ENCODE measurements at places on chromosomes 5 and 9.

DNA sequence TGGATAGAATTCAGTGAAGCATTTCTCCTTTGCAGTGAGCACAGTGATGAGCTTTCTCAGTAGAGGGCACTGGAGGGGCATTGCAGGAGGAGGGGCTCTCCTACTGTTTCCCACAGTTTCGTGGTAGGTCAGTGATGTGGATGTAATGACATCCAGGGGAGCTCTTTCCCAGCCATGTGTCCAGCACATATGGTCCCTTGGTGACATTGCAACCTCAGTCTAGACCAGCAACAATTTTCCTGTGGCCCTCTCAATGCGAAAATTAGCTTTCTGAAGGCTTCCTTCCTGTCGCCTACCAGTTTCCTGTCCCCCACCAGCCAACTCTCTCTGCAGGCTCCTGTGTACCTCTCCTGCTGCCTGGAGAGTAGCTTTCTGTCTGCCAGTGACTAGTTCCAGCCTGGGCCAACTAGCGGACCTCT lies 6.9 kb upstream of the PDCL start:
- DNase-seq, result no peak

GRCh38 chr9:93633492-93634221 lies 57.3 kb downstream of the PHF2 start:
- peak; percentile 56 for DNase-seq

GRCh38 chr9:114200721-114201300 lies 45.5 kb downstream of the COL27A1 start:
- DNase-seq, result no peak

- DNase-seq, result no peak
Observed at GRCh38 chr5:176675676-176676360, 28.5 kb downstream of the TSPAN17 start.

GRCh38 chr5:69502767-69503488 lies 10.3 kb downstream of the OCLN start:
- no peak for DNase-seq

- DNase-seq, result no peak
Observed at GRCh38 chr5:73139485-73139884, 19.1 kb downstream of the TMEM171 start.

GRCh38 chr9:26319859-26320258 lies 572.7 kb downstream of the CAAP1 start:
- DNase-seq, result no peak

- DNase-seq, result no peak
Observed at GRCh38 chr9:121738411-121738810, 87.0 kb downstream of the DAB2IP start.

DNA sequence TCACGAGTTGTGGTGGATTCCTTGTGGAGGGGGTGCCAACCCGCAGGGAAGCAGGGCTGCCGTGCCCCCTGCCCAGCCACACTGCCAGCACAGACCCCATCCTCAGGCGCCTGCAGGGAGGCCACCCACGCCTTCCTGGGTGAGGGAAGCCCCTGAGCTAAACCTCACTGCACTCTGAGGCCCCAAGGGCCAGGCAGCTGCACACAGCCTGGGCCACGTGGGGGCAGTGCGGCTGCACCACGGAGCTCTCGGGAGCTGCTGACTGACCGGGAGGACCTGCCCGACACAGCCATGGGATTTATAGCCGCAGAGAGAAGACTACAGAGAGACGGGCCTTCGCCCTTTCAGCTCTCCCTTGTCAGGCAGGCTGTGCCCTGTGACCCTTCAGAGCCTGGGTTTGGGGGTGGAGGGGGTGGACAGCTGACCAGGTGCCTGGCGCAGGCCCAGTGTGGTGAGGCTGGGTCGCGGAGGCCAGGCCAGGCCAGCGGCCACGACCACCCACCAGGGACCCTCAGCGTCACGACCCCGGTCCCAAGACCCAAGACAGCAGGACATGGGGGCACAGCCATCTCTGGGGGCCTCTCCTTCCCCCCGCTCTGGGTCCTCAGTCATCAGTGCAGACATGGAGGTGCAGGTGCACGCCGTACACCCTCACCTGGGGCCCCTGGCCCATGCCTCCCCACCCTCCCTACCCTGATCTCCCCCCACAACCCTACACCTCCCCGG lies 4.3 kb upstream of the AHRR start:
- peak; percentile 86 for DNase-seq

GRCh38 chr9:127549751-127550150 lies 62.3 kb upstream of the STXBP1 start:
- DNase-seq, result no peak

- no peak for DNase-seq
Observed at GRCh38 chr5:2320611-2321010, 430.9 kb downstream of the IRX2 start.

- no peak for DNase-seq
Observed at GRCh38 chr5:148484651-148485050, 100.9 kb downstream of the FBXO38 start.

DNA sequence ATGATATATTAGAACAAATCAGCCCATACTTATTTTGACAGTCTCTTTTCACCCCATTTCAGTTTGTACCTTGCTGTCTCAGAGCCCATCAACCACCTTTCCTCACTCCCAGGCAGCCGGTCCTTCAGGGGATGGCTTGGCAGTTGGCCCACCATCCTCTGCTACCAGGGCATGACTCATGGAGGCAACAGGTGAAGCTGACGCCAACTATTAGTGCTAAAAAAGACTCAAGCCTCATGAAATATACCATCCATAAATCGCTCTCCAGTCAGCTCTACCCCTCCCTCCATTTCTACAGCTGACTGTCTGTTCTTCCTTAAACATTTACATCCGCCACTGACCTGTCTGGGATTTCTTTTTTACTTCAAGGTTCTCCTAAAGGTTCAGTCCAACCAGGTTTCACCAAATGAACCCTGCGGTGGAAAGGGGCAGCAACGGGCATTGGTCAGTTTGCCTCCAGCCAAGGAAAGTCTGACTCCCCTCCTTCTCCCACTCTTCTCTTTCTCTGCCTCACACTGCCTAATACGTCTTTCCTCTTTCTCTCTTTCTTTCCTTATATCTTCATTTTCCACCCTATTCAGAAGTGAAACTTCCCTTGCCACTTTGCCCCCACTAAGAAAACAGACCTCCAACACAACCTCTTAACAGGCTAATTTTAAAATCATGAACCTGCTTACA lies 439.1 kb downstream of the RAB3C start:
- DNase-seq, result no peak

DNA sequence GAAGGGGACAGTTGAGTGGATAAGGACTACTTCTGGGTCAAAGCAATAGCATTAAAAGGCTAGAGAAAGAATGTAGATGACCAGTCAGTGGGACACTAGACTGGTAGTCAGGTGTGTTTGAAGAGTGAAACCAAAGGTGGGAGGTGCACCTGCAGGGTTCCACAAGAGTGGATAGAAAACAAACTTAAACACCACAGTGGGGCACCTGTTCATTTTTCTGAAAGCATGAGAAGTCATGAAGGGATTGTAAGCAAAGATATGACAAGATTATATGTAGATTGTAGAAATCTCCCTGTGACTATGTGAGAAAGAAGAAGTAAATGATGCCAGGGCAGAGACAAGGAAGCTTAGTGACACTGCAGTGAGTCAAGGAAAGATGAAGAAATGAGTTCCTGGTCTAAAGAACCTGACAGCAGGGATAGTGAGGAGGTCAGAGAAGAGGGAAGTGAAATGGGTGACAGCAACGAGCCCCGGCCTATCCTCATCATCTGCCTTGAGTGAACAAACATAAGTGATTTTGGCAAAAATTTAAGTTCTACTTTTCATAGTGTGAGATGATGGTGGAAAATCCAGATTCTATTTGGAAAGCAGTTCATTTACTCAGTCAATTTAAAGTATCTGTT lies 296.9 kb downstream of the TLE4 start:
- no peak for DNase-seq
